Activated naive CD4-positive, alpha-beta T cell (primary cell): ENCODE measurements at places on chromosomes 1 and 21.

DNA sequence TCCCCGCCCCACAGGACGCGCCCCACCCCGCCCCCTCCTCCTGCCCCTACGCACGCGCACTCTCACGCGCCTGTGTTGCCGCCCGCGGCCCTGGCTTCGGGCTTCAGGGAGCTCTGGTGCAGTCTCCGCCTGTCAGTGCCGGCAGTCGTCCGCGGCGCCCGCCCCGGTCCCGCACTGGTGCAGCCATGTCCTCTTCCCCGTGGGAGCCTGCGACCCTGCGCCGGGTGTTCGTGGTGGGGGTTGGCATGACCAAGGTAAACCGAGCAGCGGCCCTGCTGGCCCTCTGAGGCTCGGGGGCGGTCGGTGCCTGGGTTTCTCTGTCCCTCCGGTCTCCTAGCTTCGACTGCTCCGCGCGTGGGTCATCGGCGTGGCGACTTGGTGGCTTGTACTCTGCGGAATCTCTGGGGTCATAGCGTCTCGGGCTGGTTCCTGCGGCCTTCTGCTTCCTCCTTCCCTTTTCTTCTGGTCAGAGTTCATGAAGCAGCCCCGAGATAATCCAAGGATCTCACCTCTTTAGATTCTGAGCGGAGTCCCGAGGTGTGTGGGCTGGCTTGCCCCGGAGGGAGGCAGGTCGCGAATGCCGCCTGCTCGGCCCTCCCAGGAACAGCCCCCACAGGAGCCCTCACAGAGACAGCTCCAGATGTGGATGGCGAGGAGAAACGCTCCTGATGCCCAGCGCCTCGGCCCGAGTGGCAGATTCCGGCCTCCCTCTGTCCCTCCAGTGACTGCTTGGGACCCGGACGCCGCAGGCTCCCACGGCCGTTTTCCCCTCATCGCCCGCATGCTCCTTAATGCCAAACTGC lies at the start of gene SCP2:
Gene SCP2 (plus strand): TSS at position 65 of the 803 bp plus-strand sequence. CDS start 121 bp downstream, at position 186.
- DNase-seq = peak; percentile 59

GRCh38 chr1:244952280-244952933 lies 88.1 kb upstream of the HNRNPU start:
- no peak for DNase-seq

- no peak for DNase-seq
Measured at GRCh38 chr1:235984041-235984825, 80.7 kb downstream of the NID1 start.

DNA sequence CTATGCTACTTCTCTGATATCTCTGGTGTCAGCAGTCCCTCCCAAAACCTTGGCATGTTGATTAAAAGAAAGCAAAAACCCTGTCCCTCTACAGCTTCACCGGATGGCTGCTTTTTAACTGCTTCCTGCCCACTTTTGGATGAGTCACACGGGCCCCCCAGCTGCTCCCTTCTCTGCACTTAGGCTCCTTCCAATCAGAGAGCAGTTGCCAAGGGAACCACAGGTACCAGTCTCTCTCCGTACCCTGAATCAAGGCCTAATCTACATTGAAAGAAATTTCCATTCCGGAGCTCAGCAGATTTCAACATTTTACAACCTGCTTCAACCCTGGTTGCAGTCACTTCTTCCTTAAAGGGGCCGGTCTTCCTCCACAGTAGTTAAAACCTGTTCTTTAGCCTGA lies 70.6 kb upstream of the GJB5 start:
- DNase-seq = no peak

GRCh38 chr21:46001821-46002681 lies 20.5 kb downstream of the COL6A1 start:
- no peak for DNase-seq

GRCh38 chr1:22216966-22217365 lies 74.1 kb upstream of the WNT4 start:
- no peak for DNase-seq

- DNase-seq = no peak
Measured at GRCh38 chr1:189899686-189900425, 577.8 kb downstream of the BRINP3 start.

DNA sequence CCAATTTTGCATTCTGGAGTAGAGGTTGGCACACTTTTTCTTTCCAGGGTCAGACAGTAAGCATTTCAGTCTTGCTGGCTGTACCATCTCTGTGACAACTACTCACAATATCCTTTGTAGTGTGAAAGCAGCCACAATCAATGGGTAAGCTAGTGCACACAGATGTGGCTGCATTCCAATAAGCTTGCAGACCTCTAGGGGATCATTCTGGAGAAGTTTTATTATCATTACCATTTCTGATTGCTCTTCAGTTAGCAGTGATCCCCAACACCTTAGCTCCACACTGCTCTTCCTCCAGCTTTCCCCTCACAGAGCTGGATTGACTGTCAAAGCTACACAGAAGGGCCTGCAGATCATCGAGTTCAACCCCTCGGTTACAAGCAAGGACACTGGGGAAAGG lies 9.1 kb downstream of the RXRG start:
- DNase-seq = no peak

DNA sequence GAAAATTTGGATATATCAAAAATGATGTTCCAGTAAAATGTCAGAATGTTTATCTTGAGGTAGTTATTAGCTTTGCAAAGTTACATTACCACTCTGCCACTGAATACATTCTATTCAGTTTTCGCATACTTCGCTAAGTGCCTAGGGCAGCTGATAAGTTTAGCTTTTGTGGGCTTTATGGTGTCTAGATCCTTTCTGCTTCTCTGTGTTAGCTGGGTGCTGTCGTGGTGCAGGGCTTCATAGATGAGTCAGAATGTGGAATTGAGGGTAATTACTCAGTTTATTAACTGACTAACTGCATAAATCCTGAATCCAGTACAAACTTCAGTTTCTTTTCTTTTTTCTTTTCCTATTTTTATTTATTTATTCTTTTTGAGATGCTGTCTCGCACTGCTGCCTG lies 21.5 kb downstream of the NCAM2 start:
- no peak for DNase-seq

DNA sequence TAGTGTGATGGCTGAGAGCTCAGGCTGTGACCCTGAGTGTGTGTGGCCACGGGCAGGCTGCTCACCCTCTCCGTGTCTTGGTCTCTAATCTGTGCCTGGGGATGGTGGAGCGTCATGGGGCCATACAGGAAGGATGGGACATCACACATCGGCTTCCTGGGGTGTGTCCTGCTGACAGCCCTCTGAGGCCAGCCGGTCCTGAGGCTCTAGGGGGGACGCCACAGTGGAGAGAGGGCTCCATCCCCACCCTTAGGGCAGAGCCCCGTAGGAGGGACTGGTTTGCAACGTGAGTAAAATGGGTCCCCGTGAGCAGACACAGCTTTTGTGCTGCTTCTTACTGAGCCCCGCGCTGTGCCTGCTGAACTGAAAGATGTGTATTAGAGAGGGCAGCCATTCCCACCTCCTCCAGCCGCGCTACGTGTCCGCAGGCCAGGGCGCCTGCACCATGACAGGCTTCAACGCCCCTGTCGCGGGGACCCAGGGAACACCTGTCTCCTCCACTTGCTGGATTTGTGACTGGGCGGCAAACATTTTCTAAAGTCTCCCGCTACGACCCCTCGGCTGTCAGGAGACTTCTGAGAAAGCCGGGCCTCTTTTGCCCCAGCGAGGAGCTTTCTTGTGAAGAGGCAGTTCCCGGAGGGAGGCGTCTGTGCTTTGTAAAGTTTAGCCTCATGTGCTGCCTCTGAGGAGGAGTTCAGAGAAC lies 8.1 kb downstream of the COL18A1 start:
- no peak for DNase-seq
